Activated CD4-positive, alpha-beta T cell treated with anti-CD3 and anti-CD28 coated beads, Interleukin-2, amount 50 U/mL, for 16 hours (primary cell): ENCODE measurements at places on chromosomes 11 and 22.

GRCh38 chr22:29480512-29481264 is 670 bp downstream of the NEFH start:
- peak; percentile 63 for DNase-seq

DNA sequence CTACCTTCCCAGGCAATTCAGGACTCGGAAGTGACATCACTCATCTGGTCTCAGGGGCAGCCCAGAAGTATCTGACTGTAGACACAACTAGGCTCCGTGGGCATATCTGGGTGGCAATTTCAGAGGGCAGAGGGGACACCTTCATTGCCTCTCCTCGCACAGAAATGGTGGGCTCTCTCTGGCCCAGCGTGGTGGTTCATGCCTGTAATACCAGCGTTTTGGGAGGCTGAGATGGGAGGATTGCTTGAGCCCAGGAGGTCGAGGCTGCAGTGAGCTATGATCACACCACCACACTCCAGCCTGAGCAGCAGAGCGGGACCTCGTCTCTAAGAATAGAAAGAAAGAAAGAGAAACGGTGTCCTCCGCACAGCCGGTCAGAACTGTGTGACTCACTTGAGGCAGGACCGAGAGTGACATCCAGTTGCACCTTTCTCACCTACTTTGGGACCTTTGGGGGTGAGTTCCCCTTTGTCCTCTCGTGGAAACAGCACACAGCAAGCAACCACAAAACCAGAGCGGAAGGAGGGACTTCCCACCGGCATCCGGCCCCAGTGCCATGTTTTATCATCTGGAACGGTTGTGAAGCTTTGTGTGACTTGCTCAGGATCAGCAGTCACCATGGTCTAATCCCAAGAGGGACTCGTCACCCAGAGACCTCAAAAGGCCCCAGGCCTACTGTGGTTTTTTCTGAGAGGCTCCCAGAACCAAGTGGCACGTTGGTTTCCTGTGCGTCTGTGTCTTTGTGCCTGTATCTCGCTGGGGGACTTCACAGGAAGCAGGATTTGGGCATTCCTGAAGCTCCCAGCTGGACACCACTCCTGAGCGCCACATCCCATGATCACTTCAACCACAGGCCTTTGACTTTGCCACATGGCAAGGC is 38.4 kb upstream of the EMID1 start:
- DNase-seq = peak; percentile 87

- no peak for DNase-seq
These were observed 82.6 kb downstream of the CYP2R1 start for GRCh38 chr11:14809466-14809865.

GRCh38 chr11:26332572-26332915 is 614 bp downstream of the ANO3 start:
- no peak for DNase-seq

- no peak for DNase-seq
These were observed 5.4 kb downstream of the SHISA8 start for GRCh38 chr22:41909310-41910049.

GRCh38 chr11:70581991-70582885 is 183.9 kb downstream of the CTTN start:
- no peak for DNase-seq

GRCh38 chr11:56885177-56885576 is 103.5 kb upstream of the OR5AK2 start:
- DNase-seq = no peak

DNA sequence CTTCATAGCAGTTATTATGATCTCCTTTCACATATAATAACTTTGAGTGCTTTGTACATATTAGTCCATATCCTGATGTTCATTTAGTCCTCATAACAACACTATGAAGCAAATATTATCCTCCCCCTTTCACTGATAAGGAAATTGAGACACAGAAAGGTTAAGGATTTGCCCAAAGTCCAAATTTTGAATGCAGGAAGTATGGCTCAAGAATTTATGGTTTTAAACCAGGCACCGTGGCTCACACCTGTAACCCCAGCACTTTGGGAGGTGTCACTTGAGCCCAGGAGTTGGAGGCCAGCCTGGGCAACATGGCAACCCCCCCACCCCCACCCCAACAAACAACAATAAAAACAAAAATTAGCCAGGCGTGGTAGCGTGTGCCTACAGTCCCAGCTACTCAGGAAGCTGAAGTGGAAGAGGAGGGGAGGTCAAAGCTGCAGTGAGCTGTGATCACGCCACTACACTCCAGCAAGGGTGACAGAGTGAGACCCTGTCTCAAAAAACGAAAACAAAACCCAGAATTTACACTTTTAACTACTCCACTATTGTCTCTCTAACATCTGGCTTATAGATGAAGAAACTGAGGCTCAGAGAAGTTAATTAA is 8.6 kb downstream of the CCDC34 start:
- no peak for DNase-seq

DNA sequence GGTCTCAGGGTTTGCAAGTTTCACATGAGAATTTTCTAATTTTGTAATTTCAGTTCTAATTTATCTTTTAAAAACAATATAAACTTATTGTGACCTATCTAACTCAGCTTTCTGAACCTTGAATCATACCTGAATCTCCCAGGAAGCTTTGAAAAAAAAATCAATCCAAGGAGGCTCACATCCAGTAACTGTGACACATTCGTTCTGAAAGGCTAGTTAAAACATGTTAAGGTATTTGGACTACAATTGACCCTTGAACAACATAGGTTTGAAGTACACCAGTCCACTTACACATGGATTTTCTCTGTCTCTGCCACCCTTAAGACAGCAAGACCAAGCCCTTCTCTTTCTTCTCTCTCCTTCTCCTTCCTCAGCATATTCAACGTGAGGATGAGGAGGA is 40.0 kb downstream of the DDI1 start:
- no peak for DNase-seq

- DNase-seq = no peak
These were observed 5.5 kb upstream of the KCNJ1 start for GRCh38 chr11:128872594-128872993.

- no peak for DNase-seq
These were observed 29.5 kb downstream of the DNHD1 start for GRCh38 chr11:6526411-6527135.
